Psoas muscle (tissue), 8 donors: ENCODE measurements at places on chromosomes 16 and 17. TPM values are rescaled to one million over a fixed set of nuclear protein-coding genes. Genes with fewer than 3 reads are reported as not detected.

Gene ASGR1
- polyA plus RNA-seq = 0.23 TPM

Gene CCT6B
- 1.7 TPM for polyA plus RNA-seq

Gene SLC47A2
- polyA plus RNA-seq = 0.01 TPM

Gene CNTNAP4
- polyA plus RNA-seq = not detected

DNA sequence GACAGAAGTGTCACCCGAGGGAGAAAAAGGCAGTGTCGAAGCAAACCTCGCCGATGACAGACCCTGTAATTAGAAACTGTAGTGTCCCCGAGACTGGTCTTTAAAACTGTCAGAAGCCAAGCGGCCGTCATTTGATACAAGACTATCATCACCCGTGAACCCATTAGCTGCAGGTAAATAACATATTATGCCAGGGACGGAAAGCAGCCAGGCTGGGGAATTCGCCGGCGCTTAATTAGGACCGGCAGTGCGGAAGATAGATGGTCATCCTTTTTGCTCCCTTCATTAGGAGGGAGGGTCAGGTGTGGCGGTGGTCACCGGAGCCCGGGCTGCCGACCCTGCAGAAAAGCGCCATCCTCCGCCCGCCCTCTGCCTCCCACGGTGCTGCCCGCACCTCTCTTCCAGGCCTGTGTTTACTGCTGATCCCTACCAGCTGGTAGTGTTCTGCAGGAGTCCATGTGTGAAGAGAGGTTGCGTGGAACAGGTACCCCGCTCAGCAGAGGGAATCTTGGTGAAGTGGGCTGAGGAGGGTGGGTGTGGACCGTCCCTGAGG is 109.4 kb upstream of the GSE1 start:
- H3K27ac ChIP-seq = peak overlapping the region; percentile 50
- no peak for DNase-seq
- peaks cover 33% of the 10 kb centered on the region for H3K4me1 ChIP-seq
- no peaks in the 10 kb centered on the region for H3K36me3 ChIP-seq
- no peak overlapping the region for H3K4me3 ChIP-seq

GRCh38 chr16:84726669-84727467 is 27.1 kb downstream of the USP10 start:
- H3K36me3 ChIP-seq = no peaks in the 10 kb centered on the region
- H3K4me1 ChIP-seq = peaks cover 66% of the 10 kb centered on the region
- no peaks in the 10 kb centered on the region for H3K27me3 ChIP-seq
- peak overlapping the region; percentile 39 for H3K4me3 ChIP-seq
- no peak for DNase-seq
- H3K27ac ChIP-seq = peak overlapping the region; percentile 34

DNA sequence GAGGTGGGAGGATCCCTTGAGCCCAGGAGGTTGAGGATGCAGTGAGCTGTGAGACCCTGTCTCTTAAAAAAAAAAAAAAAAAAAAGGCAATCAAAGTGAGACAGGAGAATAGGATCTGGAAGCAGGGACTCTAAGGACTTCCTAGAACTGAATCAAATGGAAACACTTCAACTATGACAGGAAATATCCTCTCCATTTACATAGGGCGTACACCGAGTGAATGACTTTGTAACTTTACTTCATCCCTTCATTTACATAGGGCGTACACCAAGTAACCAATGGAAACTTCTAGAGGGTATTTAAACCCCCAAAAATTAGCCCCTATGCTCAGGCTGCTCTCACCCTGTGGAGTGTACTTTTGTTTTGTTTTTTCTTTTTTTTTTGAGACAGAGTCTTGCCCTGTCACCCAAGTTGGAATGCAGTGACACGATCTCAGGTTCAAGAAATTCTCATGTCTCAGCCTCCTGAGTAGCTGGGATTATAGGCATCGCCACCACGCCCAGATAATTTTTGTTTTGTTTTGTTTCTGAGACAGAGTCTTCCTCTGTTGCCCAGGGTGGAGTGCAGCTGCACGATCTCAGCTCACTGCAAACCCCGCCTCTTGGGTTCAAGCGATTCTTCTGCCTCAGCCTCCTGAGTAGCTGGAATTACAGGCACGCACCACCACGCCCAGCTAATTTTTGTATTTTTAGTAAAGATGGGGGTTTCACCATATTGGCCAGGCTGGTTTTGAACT is 9.6 kb upstream of the PRPSAP1 start:
- no peaks in the 10 kb centered on the region for H3K4me1 ChIP-seq
- no peak for DNase-seq
- H3K27ac ChIP-seq = no peak overlapping the region
- no peaks in the 10 kb centered on the region for H3K36me3 ChIP-seq
- no peaks in the 10 kb centered on the region for H3K27me3 ChIP-seq

GRCh38 chr17:9512323-9513168 is 63.1 kb downstream of the STX8 start:
- no peaks in the 10 kb centered on the region for H3K36me3 ChIP-seq
- DNase-seq = no peak
- H3K4me1 ChIP-seq = no peaks in the 10 kb centered on the region
- H3K27ac ChIP-seq = no peak overlapping the region
